ENCODE measurements at places on chromosomes 12 and 14. TPM values are rescaled to one million over a fixed set of nuclear protein-coding genes. Genes with fewer than 3 reads are reported as not detected.
A peak's percentile ranks its signal among the peaks of the same experiment; 100 is the strongest.

DNA sequence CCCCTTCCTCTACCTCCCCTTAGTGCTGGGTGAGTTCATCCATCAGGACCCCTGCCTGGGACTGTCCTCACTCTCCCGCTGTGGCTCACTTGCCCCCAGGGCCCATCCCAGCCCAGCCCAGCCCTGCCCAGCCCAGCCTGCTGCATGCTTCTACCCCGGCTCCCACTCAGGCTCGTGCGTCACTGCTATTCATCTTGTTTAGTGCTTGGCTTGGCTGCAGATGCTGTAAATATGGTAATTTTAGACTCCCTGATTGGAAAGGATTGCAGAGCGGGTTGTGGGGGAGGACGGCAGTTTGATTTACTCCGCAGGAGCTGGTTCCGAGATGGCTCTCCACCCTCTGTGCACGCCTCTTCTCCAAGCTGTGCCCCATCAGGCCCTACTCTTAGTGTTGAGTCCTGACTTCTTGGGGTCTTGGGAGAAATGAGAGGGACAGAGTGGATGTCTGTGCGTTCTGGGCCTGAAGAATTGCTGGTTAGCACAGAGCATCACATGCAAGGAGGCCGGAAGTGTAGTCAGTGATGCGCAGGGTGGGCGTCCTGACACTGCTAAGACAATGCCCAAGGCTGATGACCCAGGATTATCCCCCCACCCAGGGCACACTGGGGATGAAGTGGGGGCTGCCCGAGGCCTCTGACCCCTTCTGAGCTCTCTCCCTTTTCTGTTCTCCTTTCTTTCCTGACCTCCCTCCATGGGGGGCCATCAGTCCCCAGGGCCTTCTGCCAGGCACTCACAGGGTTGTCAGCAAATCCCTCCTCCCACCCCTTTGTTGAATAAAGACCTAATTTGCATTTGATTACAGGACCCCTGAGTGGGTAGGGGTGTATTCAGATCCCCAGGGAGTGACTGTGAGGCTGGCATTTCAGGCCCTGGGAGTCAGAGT lies 244.4 kb downstream of the ZFP36L1 start:
- H3K36me3 ChIP-seq, result peaks cover 12% of the 10 kb centered on the region
- peak; percentile 83 for DNase-seq
- H3K4me3 ChIP-seq, result peak overlapping the region; percentile 63

- H3K36me3 ChIP-seq, result peaks cover 27% of the 10 kb centered on the region
- H3K27ac ChIP-seq, result no peak overlapping the region
- H3K27me3 ChIP-seq, result no peaks in the 10 kb centered on the region
- no peak overlapping the region for H3K4me3 ChIP-seq
- DNase-seq, result no peak
Measured at GRCh38 chr12:131794573-131794972, 33.6 kb upstream of the MMP17 start.

GRCh38 chr14:92990456-92991430 lies 67.8 kb downstream of the CHGA start:
- no peak for DNase-seq
- no peaks in the 10 kb centered on the region for H3K27me3 ChIP-seq
- peak overlapping the region; percentile 64 for H3K27ac ChIP-seq
- no peak overlapping the region for H3K4me3 ChIP-seq
- no peaks in the 10 kb centered on the region for H3K36me3 ChIP-seq

GRCh38 chr14:50010752-50011151 lies 105.6 kb downstream of the VCPKMT start:
- H3K4me1 ChIP-seq, result peaks cover 39% of the 10 kb centered on the region
- H3K27ac ChIP-seq, result peak overlapping the region; percentile 71
- H3K36me3 ChIP-seq, result peaks cover 6% of the 10 kb centered on the region
- DNase-seq, result no peak
- H3K4me3 ChIP-seq, result no peak overlapping the region

DNA sequence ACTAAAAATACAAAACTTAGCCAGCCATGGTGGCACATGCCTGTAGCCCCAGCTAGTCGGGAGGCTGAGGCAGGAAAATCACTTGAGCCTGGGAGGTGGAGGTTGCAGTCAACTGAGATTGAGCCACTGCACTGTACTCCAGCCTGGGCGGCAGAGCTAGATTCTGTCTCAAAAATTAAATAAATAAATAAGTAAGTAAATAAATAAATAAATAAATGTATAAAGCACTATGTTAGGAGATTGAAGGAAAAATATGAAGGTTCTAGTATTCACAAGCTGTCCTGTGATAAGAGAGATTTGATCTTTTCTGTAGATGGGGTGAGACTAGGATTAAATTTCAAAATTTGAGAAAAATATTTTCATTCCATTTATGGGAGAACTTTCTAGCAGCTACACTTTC lies 5.7 kb downstream of the DNAJC22 start:
- H3K36me3 ChIP-seq, result no peaks in the 10 kb centered on the region
- no peak for DNase-seq
- H3K27ac ChIP-seq, result no peak overlapping the region
- H3K4me3 ChIP-seq, result no peak overlapping the region
- peaks cover 38% of the 10 kb centered on the region for H3K27me3 ChIP-seq

- H3K27ac ChIP-seq, result no peak overlapping the region
- DNase-seq, result no peak
- H3K36me3 ChIP-seq, result no peaks in the 10 kb centered on the region
- no peaks in the 10 kb centered on the region for H3K27me3 ChIP-seq
- H3K4me1 ChIP-seq, result peaks cover 4% of the 10 kb centered on the region
Measured at GRCh38 chr12:45644541-45644940, 85.0 kb upstream of the ARID2 start.

DNA sequence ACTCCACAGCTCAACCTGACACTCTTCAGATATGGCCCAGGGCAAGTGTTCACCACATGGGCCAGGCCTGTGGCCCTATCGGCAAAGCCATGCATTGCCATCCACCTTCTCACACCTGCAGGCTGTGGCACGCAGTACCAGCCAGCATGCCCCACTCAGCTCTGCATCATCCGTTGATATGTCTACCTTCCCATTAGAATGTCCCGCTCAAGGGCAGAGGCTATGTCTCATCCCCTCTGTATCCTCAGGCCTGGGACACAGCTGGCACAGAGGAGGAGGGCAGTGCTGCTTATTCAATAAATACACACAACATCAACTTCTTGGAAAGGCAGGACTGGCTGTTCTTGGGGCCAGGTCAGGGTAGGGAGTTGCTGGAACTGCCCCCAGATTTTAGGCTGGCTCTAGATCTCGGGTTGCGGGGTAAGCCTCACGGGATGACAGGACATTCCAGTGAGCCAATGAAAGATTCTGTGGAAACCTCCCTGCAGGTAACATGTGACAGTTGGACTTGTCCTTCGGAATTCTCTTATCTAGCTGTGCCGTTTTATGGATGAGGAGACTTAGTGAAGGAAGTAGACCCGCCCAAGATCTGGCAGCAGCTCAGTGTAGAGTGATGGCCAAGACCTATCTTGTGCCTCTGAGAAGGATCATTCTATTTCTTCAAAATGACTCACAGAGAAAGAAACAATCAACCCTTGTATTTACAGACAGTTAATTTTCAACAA lies 25.6 kb downstream of the SYNE3 start:
- H3K27me3 ChIP-seq, result peaks cover 21% of the 10 kb centered on the region
- H3K4me1 ChIP-seq, result peaks cover 4% of the 10 kb centered on the region
- no peak overlapping the region for H3K4me3 ChIP-seq
- DNase-seq, result no peak
- no peaks in the 10 kb centered on the region for H3K36me3 ChIP-seq

DNA sequence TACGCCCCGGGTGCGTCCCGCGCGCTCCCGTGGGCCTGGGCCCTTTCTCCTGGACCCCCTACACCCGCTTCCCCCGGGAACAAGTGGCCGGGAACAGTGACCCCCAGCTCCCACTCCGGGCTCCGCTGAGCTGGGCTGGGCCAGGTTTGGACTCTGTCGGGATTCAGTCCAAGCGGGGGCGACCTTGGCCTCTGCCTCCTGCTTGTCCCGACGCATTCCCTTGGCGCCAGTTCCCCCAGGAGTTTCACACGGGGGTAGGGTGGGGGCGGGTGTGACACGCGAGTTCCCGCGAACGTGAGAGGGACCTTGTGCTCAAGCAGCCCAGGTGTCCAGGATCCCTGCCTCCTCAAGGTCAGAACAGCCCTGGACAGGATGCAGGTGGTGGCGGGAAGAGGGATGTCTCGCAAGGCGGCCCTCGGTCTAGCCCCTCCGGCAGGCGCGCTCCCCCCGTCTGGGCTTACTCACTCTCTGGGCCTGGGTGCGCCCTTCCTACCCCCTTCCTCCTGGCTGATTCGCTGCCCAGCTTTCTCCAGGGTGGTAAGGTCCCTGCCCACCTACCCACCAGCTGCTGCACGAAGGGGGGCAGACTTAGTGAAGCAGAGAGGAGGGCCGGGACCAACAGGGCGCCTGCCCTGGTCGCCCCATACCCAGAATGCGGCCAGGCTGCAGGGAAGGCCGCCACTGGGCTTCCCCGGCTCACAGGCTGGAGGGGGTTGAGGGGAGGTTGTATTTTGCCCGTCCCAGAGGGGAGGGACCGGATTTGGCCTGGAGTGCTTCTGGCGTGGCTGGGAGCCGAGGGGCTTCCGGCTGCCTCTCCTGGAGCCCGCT lies 862 bp downstream of the CRIP2 start:
- H3K27ac ChIP-seq, result no peak overlapping the region
- DNase-seq, result no peak
- no peaks in the 10 kb centered on the region for H3K4me1 ChIP-seq

- H3K4me1 ChIP-seq, result peaks cover 10% of the 10 kb centered on the region
- no peak overlapping the region for H3K27ac ChIP-seq
- no peak for DNase-seq
- H3K36me3 ChIP-seq, result peaks cover 6% of the 10 kb centered on the region
- H3K4me3 ChIP-seq, result no peak overlapping the region
Measured at GRCh38 chr12:123489580-123489979, 31.6 kb downstream of the SNRNP35 start.

- H3K4me3 ChIP-seq, result no peak overlapping the region
- no peaks in the 10 kb centered on the region for H3K36me3 ChIP-seq
Measured at GRCh38 chr12:117994551-117995438, 21.7 kb upstream of the RFC5 start.

MFAP5 gene
- 1.4 TPM for total RNA-seq

ASCL4 gene
- not detected for total RNA-seq

TBC1D30 gene
- total RNA-seq, result 5.6 TPM

Measured in type B pancreatic cell (in vitro differentiated cells).